ENCODE measurements at places on chromosomes 3 and 15.

DNA sequence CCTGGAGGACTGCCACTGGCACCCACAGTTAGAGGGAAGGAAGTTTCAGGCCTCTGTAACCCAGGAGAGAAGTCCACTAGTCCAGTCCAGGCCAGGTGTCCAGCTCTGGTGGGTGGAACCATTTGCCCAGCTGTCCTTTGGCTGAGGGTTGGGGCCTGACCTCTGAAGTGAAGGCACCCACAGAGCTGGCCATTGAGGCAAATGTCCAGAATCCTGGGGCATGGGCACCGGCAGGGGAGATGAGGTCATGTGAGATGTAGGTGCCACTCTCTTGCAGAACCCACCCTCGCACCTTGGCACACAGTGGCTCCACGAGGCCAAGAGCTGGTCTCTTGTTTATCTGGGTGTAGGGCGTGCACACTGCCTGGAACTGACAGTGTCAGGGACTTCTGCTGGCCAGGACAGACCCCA, 162.8 kb downstream of the SMAD6 start:
- no peak for DNase-seq

- DNase-seq, result no peak
Observed at GRCh38 chr3:118272991-118273390, 761.7 kb downstream of the IGSF11 start.

DNA sequence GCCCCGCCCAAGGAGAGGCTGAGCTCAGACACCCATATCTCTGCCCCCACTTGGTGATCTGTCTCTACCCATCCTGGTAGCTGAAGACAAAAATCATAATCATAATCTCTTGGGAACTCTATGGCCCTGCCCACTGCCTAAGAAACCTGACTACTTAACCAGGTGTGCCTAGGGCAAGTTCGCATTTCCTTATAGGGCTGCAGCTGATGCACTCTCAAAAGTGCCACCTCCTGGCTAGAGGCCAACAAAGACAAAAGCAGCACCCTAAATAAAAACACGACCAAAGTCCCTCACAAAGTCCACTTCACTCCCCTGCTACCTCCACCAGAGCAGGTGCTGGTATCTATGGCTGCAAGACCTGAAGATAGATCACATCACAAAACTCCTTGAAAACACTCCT, 250.4 kb upstream of the SLITRK3 start:
- no peak for DNase-seq

- DNase-seq, result no peak
Observed at GRCh38 chr3:4387210-4388204, 79.6 kb downstream of the SUMF1 start.

- DNase-seq, result no peak
Observed at GRCh38 chr3:148360051-148360450, 337.7 kb upstream of the AGTR1 start.

GRCh38 chr3:14947886-14948608, 664 bp downstream of the NR2C2 start:
- DNase-seq, result peak; percentile 92

DNA sequence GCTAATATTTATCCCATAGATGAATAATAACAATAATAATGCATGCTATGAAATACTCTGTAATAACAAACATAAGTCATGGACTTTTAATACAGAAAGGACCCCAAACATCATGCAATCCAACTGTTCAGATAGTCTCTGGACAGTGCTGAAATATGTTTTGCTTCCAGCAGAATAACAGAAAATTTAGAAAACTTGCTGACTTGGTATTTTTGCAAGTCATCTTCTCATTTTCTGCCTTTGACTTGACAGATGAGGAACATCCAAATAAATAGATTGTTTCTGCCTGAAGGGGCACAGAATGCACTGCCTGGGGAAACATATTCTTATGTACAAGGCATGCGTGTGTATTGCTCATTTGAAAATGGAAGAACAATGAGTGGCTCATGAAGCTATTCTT, 442.4 kb upstream of the GRM7 start:
- DNase-seq, result no peak

DNA sequence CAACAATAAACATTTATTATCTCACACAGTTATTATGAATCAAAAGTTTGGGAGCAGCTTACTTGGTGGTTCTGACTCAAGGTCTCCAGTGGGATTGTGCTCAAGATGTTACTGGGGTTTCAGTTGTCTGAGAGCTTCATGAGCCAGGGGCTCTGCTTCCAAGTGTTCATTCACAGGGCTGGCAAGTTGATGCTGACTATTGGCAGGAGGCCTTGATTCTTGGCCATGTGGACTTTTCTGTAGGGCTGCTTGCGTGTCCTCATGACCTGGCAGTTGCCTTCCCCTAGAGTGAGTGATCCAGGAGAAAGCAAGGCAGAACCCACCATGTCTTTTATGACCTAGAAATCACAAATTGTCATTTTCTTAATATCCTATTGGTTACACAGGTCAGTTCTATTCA, 87.2 kb upstream of the TNFAIP8L3 start:
- no peak for DNase-seq

GRCh38 chr3:73010158-73010557, 13.5 kb downstream of the PPP4R2 start:
- DNase-seq, result no peak

DNA sequence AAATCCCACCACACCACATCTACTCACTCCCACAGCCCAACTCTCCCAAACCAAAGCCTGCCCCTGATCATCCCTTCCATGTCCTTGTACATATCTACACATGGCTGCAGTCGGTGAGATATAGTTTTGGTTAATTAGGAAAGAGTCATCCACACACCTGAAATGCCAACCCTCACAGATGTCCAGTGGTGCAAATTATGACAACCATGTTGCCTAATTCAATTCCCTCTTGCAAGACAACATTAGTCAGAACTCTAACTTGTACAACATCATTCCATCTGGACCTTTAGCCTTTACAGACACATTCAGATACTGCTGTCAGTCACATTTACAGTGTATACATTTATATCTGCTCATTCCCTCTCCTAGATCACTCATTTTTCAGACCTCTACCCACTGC, 41.2 kb downstream of the TUBGCP4 start:
- DNase-seq, result no peak

DNA sequence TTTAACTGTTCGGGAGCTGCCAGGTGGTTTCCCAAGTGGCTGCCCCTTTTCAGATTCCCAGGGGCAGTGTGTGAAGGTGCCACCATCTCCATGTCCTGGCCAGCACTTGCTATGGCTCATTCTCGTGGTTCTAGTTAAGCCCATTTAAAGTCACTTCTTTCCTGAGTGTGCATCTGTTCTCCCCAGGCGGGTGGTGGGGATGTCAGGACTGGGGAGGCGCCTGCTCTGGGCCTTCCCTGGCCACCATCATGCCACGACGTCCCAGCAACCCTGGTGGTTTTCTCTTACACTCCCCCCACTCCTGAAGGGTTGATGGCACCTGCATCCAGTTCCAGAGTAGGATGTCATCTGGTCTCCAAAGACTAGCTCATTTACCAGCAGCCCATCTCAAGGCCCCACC, 56.8 kb upstream of the TAMM41 start:
- no peak for DNase-seq

- no peak for DNase-seq
Observed at GRCh38 chr3:157999246-157999645, 107.0 kb downstream of the SHOX2 start.

GRCh38 chr15:90571063-90571541, 41.4 kb downstream of the CRTC3 start:
- no peak for DNase-seq

- DNase-seq, result no peak
Observed at GRCh38 chr3:162971715-162972114, 1475.1 kb downstream of the OTOL1 start.

- no peak for DNase-seq
Observed at GRCh38 chr3:3573341-3573740, 225.9 kb upstream of the LRRN1 start.

- no peak for DNase-seq
Observed at GRCh38 chr15:25175033-25175788, 220.4 kb downstream of the SNRPN start.
